Progenitor cell of endocrine pancreas (in vitro differentiated cells): ENCODE measurements at places on chromosomes 4 and X. TPM values are rescaled to one million over a fixed set of nuclear protein-coding genes. Genes with fewer than 3 reads are reported as not detected.

DNA sequence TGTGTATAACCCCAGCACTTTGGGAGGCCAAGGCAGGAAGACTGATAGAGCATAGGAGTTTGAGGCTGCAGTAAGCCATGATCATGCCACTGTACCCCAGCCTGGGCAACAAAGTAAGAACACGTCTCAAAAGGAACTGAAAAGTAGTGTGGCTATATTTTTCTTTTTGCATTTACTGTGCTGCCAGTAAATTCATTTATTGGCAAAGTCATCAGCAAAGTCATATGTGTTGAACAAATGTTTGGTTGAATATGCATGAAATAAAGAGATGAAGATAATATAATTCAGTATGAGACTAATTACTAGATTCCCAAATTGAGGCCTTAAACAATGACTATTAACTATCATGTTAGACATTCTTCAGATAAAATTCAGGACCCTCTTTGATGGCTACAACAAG is 829.1 kb downstream of the PCDH7 start:
- no peak for DNase-seq
- no peak overlapping the region for H3K4me3 ChIP-seq
- no peak overlapping the region for H3K27ac ChIP-seq
- no peaks in the 10 kb centered on the region for H3K27me3 ChIP-seq
- no peaks in the 10 kb centered on the region for H3K4me1 ChIP-seq

Gene LNX1
- 19.8 and 21.7 TPM in 2 replicates for total RNA-seq

GRCh38 chrX:48045410-48046311 is 25.8 kb downstream of the ZNF630 start:
- peaks cover 5% of the 10 kb centered on the region for H3K36me3 ChIP-seq
- H3K4me1 ChIP-seq: peaks cover 14% of the 10 kb centered on the region
- H3K27me3 ChIP-seq: peaks cover 12% of the 10 kb centered on the region
- peak overlapping the region; percentile 5 for H3K27ac ChIP-seq

DNA sequence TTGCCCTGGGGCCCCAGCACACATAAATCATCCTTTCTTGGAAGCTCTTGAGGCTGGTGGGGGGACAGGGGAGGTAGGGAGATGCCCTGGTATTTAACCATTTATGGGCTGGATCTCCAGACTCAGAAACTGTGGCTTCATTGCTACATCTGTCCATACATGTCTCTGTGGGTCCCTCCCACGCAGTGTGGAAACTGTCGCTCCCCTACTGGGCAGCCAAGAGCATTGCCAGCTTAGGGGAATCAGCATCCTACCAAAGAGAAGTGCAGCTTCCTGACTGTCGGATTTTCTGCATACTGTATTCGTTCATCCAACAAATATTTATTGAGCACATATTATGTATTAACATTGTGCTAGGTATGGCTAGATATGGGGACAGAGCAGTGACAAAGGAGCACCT is 3.7 kb downstream of the GRIPAP1 start:
- no peaks in the 10 kb centered on the region for H3K27me3 ChIP-seq
- no peak for DNase-seq
- H3K27ac ChIP-seq: no peak overlapping the region
- peaks cover 7% of the 10 kb centered on the region for H3K4me1 ChIP-seq
- H3K4me3 ChIP-seq: no peak overlapping the region

Gene FATE1
- total RNA-seq: 0.78 TPM in 1 of 2 replicates, not detected in the other
